GM20000 (cell line): ENCODE measurements at places on chromosomes 5 and 9.

- DNase-seq, result no peak
These were observed 6.4 kb downstream of the NEURL1B start for GRCh38 chr5:172647352-172648012.

- DNase-seq, result no peak
These were observed 5.8 kb downstream of the C5orf58 start for GRCh38 chr5:170238456-170239196.

DNA sequence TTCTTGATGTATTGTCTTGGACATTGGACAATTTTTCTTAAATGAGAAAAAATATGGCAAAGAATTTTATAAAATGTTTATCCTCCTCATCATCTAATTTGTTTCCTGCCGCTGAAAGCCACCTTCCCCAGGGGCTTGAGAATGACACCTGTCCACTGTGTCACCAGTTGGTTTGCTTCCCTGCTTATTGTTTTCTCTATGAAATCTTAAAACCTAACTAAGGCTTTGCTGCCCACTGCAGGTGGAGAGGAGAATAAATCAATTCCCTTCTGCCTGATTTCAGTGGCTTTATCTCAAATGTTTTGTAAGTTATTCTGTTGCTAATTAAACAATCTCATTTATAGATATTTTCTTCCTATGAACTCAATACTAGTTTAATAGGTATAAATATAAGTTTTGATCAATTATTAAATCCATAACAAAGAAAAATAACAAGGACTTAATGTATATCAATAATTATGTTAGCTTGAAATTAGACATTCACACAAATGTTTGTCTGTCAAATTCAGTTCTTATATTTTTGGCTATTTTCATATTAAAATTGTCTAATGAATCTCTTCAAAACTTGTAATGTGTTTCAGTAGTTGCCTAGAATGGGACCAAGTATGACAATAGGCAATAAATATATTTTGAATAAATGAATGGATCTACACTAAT lies 822.5 kb downstream of the PTPRD start:
- DNase-seq, result peak; percentile 20

GRCh38 chr9:128304136-128304970 lies 17.9 kb downstream of the TRUB2 start:
- DNase-seq, result no peak

- DNase-seq, result peak; percentile 10
These were observed 45.3 kb upstream of the NAA35 start for GRCh38 chr9:85895685-85896084.

DNA sequence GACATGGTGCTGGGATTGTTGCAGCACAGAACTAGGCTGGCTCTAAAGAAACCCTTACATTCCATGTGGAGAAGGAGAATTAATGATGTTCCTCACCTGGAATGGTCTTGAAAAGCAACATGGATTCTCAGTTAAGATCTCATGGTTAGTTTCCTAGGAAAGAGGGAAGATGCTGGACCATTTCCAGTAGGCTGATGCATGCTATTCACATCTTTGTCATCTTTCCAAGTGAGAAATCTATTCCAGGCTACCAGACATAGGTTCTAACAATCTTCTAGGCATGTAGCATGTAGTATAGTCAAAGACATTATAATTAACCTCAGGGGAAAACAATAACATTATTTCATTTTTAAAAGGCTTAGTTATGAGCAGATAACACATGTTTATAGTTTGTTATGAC lies 44.3 kb downstream of the TMEM252 start:
- no peak for DNase-seq

DNA sequence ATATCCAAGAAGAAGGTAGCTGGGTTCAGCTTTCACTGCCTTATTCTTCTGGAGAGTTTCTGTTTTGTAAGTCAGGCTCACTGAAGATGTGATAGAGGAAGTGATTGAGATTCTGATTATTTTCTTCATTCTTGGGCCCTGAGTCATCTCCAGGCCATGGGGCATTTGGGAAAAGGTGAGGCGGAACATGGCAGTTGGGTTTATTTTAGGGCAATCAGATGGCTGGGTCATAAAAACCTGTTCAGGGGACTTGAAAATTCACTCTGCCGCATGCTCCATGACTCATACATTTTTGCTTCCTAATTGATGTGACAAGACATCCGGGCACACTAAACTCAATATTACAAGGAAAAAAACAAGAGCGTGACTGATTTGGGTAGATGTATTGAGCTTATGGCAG lies 265.7 kb upstream of the KLF4 start:
- DNase-seq, result no peak

- no peak for DNase-seq
These were observed 188.2 kb downstream of the TRIO start for GRCh38 chr5:14331386-14331781.

DNA sequence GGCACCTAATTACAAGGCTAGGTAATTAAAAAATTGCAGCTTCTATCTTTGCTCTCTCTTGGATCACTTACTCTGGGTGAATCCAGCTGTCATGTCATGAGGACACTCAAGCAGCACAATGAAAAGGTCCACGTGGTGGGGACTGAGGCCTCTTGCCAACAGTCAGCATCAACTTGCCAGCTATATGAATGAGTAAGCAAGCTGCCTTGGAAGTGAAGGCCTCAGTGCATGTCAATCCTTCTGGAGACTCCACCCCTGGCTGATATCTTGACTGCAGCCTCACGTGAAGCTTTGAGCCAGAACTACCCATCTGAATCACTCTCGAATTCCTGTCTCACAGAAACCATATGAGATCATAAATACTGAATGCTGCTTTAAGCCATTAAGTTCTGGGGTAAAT lies 140.5 kb downstream of the SNX18 start:
- DNase-seq, result no peak

DNA sequence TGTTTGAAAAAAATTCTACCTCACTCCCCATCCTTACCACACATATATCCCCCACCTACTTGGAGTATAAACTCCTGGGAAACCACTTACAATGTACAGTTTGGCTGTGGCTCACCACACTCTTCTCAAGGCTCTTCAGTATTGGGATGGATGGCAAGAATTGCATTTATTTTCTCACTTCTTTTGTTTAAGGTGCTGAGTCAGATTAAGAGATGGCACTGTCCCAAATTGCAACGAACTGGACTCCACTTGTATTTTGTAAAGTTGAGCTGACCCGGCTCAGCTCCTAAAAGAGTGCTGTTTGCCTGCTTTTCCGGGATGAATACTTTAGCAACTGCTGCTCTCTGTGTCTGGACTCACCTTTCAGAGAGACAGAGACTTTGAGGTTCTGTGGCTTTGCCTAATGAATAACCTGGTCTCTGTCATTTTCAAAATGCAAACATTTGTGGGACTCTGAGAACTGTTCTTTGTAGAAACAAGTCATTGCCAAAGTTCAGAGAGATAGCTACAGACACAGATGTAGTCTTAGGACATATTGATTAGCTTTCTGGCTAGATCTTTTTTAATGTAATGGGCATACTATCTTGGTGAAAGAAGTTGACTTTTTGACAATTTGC lies 42.2 kb downstream of the PPP2R2B start:
- no peak for DNase-seq

GRCh38 chr5:84411832-84412605 lies 27.3 kb upstream of the EDIL3 start:
- no peak for DNase-seq

- DNase-seq, result no peak
These were observed 59.2 kb upstream of the CPEB4 start for GRCh38 chr5:173828952-173829351.

DNA sequence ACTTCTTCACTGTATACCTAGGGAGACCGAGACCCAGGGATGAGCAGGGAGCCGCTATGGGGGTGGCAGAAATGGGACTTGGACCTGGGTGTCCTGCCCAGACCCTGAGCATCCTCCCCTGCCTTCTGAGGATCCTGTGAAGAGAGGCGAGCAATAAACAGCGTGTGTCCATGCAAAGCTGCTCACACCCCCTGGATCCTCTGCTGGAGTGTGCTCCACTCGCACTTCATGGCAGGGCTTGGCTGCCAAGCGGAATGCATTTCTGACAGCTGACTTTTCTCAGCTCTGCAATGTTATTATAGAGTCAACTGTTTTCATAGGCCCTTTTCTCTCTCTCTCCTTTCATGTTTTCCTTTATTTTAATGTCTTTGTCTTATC lies 31.0 kb upstream of the ALDH1B1 start:
- no peak for DNase-seq

GRCh38 chr5:68233075-68233474 lies 17.5 kb downstream of the PIK3R1 start:
- no peak for DNase-seq

GRCh38 chr5:56712895-56713591 lies 102.3 kb upstream of the MAP3K1 start:
- DNase-seq, result no peak

GRCh38 chr5:67831048-67831447 lies 384.5 kb upstream of the PIK3R1 start:
- no peak for DNase-seq

- DNase-seq, result peak; percentile 40
These were observed 17.5 kb downstream of the CRB2 start for GRCh38 chr9:123373447-123373923.

- no peak for DNase-seq
These were observed 72.4 kb downstream of the FYB1 start for GRCh38 chr5:39146831-39147540.

DNA sequence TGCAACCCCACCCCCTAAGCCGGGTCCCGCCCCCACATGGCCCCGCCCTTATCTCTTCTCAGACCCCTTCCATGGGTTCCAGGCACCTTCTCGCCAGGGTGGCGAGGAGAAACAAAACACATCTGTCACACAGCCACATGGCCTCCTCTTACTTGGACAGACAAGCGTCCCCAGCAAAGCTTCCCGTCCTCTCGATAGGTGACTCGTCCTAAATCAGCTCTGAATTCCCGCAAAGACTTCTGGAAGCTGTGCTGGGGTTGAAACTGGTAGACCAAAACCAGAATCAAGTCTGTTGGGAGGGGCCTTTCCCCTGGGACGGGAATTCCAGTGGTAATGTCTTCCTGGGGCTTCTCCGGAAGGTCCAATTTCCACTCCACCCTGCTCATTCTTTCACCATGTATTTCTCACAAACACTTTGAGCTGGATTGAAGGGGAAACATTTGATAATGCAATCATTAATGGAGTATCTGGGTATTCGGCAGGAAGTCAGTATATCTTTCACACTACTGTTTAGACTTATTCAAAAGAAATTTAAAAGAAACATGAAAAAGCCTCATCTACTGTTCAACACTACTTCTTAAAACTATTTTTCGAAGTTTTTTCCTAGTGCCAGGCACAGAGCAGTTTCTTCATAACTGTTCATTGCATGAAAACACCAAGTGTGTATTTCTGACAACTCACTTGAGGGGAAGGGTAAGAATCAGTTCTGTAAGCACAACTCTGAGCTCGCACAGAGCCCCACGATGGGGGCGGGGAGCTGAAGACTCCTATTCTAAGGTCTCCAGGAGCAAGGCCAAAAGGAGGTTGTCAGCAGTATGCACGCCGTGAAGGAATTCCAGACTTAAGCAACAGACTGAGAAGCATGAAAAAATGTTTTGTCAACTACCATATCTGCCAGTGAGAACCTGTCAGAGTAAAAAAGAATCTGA lies 644 bp upstream of the CTNNAL1 start:
- no peak for DNase-seq

DNA sequence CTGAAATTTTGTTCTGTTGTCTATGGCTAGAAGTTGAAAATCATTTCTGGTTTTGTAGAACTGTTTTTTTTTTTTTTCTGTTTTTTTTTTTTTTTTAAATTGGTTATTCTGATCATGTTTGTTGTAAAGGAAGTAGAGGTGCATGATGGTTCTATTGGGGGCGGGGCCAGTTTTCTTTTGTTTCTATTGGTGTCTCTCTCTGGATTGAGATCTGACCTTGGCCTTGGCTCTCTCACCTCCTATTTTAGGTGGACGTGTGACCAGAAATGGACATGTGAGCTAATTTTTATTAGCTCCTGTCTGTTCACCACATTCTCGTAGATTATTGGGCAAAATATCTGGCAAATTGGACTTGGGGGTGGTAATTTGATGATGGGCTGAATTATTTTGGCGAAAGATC lies 3.2 kb downstream of the ZNF618 start:
- no peak for DNase-seq

- DNase-seq, result no peak
These were observed 10.3 kb upstream of the DOCK2 start for GRCh38 chr5:169626779-169627178.

DNA sequence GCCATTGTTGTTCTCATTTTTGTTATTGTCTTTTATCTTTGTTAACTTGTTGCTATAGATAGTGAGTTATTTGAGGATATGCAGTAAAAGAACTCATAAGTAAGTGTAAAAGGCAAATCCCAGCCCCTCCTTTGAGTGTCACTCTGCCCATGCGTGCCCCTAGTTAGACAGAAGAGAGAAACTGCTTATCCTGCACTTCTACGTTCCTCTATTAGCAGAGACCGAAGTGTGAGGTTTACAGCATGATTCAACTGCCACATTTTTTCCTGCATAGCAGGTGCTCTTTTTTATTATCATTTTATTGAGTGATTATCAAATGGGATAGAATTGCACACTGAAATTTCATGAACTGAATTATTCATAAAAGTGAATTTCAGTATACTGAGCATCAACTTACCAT lies 12.0 kb upstream of the DNAH5 start:
- DNase-seq, result no peak

DNA sequence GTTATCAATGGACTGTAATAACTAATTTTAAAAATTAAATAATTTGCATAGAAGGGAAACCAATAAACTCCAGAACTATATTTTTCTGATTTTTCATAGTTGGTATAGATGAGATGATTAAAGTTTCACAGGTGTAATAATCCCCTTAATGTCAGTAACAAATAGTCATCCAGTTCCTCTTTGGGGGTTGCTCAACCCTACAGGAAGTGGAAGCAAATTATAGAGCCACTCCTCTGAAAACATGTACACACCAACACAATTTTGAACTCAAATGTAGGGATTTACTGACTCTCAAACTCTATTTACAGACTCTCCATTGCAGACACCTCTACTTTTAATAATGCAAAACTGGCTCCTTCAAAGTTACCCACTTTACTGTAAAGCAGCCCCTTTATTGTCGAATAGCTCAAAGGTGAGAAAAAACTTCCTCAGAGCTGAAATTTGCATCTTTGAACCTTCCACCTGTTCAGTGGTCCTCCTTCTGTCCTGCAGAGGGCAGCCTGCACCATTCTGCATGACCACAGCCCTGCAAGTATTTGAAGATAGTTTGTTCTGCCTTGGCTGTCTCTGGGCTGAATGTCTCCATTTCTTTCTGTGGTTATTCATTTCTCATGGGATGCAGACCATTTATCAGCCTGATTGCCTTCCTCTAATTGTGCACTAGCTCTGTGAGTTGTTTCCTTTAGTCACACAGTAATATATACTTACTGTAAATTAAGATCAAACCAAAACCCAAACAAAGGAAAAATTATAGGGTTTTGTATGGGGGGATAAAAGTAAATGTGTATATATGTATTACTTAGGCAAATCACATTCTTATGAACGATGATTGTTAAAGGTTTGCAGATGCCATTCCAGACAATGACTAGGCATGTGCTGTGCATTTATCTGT lies 383.2 kb upstream of the SGCD start:
- DNase-seq, result peak; percentile 56

GRCh38 chr5:138790684-138791083 lies 37.5 kb downstream of the CTNNA1 start:
- no peak for DNase-seq

DNA sequence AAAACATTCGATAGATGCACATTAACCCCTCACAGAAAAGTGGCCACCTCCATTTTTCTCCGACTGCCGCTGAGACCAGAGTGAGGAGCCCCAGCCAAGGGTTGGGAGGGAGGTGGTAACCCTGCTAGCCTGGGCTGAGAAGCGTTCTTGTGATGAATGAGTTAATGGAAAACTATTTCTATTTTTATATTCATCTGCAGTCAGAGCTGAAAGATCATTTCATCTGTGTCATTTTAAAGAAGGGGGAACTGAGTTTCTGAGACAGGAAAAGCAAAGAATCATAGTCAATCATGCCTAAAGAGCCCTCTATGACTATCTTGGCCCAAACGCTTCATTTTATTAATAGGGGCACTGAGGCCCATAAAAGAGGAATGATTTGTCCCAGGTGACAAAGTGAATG lies 229.5 kb downstream of the PAPPA start:
- peak; percentile 20 for DNase-seq
